Activated T-cell treated with anti-CD3 and anti-CD28 coated beads, Interleukin-2, amount 50 U/mL, for 72 hours (primary cell): ENCODE measurements at places on chromosomes 1 and 21. TPM values are rescaled to one million over a fixed set of nuclear protein-coding genes. Genes with fewer than 3 reads are reported as not detected.

The CD160 gene
- 0.29 TPM for total RNA-seq

The FASLG gene
- 3.9 TPM for total RNA-seq

The ZNF670 gene
- total RNA-seq: 4.2 TPM

The UBXN10 gene
- total RNA-seq: 0.91 TPM

The OR2L5 gene
- total RNA-seq: 0.16 TPM

The UBL4B gene
- not detected for total RNA-seq
